ENCODE measurements at places on chromosomes 3 and 15. TPM values are rescaled to one million over a fixed set of nuclear protein-coding genes. Genes with fewer than 3 reads are reported as not detected.

The TRAK1 gene
- total RNA-seq, result 52.3 TPM

The CHSY1 gene
- 42.2 TPM for total RNA-seq

The TRPM1 gene
- not detected for total RNA-seq

The ACKR2 gene
- total RNA-seq, result 2.1 TPM

The CPLX3 gene
- total RNA-seq, result not detected

The ROBO2 gene
- 1.5 TPM for total RNA-seq

The EFCAB12 gene
- 0.26 TPM for total RNA-seq

The CA12 gene
- 0.70 TPM for total RNA-seq

The RBM6 gene
- total RNA-seq, result 49.0 TPM

The NRROS gene
- not detected for total RNA-seq

GRCh38 chr15:41562784-41563198 lies 3.8 kb downstream of the TYRO3 start:
- peak; percentile 14 for DNase-seq
- no peak overlapping the region for H3K4me3 ChIP-seq
- H3K27me3 ChIP-seq, result no peaks in the 10 kb centered on the region
- H3K4me1 ChIP-seq, result peaks cover 34% of the 10 kb centered on the region
- H3K36me3 ChIP-seq, result no peaks in the 10 kb centered on the region
- no peak overlapping the region for H3K27ac ChIP-seq

GRCh38 chr3:147756476-147756875 lies 347.3 kb downstream of the ZIC1 start:
- no peaks in the 10 kb centered on the region for H3K27me3 ChIP-seq
- H3K36me3 ChIP-seq, result no peaks in the 10 kb centered on the region
- no peak overlapping the region for H3K4me3 ChIP-seq
- no peaks in the 10 kb centered on the region for H3K4me1 ChIP-seq
- no peak overlapping the region for H3K27ac ChIP-seq

- no peaks in the 10 kb centered on the region for H3K36me3 ChIP-seq
- peak overlapping the region; percentile 39 for H3K4me3 ChIP-seq
- DNase-seq, result peak; percentile 88
- H3K4me1 ChIP-seq, result peaks cover 19% of the 10 kb centered on the region
- peak overlapping the region; percentile 61 for H3K27ac ChIP-seq
Measured at GRCh38 chr15:89662893-89663626, 7.8 kb upstream of the KIF7 start.

DNA sequence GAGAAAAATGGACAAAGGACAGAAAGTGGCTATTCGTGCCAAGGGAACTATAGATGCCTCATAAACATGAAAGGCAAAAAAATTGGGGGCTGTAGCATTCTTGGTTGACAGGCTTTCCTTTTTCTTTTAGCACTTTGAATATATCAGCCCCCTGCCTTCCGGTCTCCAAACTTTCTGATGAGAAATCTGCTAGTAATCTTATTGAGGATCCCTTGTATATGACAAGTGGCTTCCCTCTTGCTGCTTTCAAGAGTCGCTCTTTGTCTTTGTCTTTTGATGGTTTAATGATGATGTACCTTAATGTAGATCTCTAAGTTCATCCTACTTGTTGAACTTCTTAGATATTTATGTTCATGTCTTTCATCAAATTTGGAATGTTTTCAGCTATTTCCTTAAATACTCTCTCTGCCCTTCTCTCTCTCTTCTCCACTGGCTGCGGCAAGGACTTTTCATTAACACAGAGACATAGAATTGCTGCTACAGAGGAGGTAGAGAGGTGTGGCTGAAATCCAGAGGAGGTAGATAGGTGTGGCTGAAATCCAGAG lies 59.4 kb upstream of the EPHB3 start:
- DNase-seq, result no peak
- no peaks in the 10 kb centered on the region for H3K36me3 ChIP-seq
- H3K4me3 ChIP-seq, result no peak overlapping the region
- peaks cover 32% of the 10 kb centered on the region for H3K27me3 ChIP-seq

DNA sequence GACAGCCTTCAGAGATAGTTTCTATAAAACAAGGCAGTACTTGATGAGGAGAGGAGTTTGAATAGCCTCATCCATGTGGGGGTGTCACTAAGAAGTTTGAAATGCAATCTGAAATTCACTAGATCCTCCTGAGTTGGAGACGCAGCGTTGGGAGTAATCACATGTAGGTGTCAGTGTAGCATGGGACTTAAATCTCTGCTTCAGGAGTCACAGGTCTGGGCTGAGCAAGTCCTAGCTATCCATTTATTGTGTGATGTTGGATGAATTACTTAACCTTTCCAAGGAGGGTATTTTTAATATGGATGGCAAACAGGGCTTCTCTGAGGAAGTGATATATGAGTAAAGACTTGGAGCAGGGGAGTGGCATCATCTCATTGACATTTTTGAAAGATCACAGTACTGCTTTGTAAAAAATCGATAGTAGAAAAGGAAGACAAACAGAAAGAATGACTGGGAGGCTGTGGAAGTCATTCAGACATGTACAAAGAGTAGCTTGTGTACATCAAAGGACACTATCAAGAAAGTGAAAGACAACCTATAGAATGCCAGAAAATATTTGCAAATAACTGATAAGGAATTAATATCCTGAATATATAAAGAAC lies 17.1 kb downstream of the CP start:
- no peak for DNase-seq
- H3K27me3 ChIP-seq, result no peaks in the 10 kb centered on the region
- no peaks in the 10 kb centered on the region for H3K36me3 ChIP-seq
- H3K27ac ChIP-seq, result no peak overlapping the region

DNA sequence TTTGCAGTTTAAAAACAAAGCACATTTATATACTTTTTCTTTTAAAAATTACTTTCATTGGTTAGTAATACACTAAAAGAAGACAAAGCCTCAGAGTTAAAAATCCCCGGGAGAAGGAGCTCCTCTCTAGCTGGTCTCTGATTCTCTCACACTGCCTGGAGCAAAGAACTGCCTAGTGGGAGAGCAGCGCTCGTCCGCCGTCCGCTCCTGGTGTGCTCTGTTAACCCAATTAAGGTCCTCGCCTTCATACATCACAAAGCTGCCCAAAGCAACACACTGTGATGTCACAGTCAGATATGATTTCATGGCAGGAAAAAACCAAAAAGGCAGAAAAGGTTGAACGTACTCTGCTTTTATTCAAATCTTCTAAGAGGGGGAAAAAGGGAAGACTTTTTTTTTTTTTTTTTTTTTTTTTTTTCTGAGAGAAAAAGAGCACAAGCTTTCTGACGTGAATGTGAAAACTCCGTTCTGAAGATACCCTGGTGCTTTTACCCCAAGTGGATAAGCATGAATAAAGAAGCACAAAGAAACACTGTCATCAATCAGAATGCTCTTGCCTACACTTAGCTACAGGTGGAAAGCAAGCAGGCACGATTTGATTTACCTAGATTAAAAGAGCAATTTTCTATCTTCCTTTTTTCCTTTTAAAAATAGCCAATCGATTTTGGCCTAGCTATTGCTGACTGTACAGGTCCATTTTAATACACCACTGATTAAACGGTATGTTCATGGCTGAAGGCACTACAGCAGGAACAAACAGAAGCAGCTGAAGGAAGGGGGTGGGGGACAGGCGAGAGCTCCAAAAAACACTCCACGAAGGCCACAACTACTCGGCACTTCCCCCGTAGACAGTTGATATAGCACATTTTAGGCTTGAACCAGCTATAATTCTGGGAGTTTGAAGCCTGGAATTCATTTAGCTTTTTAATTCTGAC lies 115.2 kb downstream of the TIGIT start:
- no peak overlapping the region for H3K4me3 ChIP-seq
- H3K27ac ChIP-seq, result no peak overlapping the region
- H3K27me3 ChIP-seq, result no peaks in the 10 kb centered on the region
- H3K4me1 ChIP-seq, result peaks cover 49% of the 10 kb centered on the region
- no peaks in the 10 kb centered on the region for H3K36me3 ChIP-seq
- DNase-seq, result peak; percentile 31

- H3K4me1 ChIP-seq, result no peaks in the 10 kb centered on the region
- no peaks in the 10 kb centered on the region for H3K36me3 ChIP-seq
- H3K27me3 ChIP-seq, result no peaks in the 10 kb centered on the region
- no peak for DNase-seq
- H3K27ac ChIP-seq, result no peak overlapping the region
Measured at GRCh38 chr3:79598594-79598993, 169.2 kb downstream of the ROBO1 start.

GRCh38 chr3:49899815-49900214 lies 3.9 kb downstream of the MST1R start:
- no peaks in the 10 kb centered on the region for H3K36me3 ChIP-seq
- peaks cover 8% of the 10 kb centered on the region for H3K4me1 ChIP-seq
- no peaks in the 10 kb centered on the region for H3K27me3 ChIP-seq
- H3K27ac ChIP-seq, result no peak overlapping the region
- DNase-seq, result no peak

GRCh38 chr3:6542795-6543194 lies 318.1 kb upstream of the GRM7 start:
- DNase-seq, result no peak
- H3K27me3 ChIP-seq, result no peaks in the 10 kb centered on the region

DNA sequence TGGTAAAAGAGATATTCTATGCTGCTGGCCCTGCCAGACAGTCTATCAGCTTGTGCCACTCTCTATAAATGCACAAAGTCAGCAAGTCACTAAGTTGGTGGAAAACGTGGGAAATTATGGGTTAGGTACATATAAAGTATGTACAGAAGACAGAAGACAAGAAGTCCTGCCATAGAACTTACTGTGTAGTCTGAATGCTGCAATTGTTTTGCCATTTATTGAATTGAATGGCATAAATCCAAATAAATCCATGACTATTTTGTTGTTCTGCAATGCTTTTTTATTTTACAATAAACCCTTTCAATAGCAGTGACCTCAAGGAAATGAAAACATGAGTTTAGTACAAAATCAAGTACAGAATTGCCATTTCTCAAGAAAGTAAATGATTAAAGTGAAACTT lies 34.1 kb upstream of the TM4SF1 start:
- H3K4me1 ChIP-seq, result peaks cover 8% of the 10 kb centered on the region
- DNase-seq, result no peak
- no peak overlapping the region for H3K27ac ChIP-seq
- no peaks in the 10 kb centered on the region for H3K27me3 ChIP-seq

GRCh38 chr3:180319461-180319860 lies 282.5 kb upstream of the TTC14 start:
- H3K4me1 ChIP-seq, result no peaks in the 10 kb centered on the region
- H3K4me3 ChIP-seq, result no peak overlapping the region
- H3K36me3 ChIP-seq, result no peaks in the 10 kb centered on the region
- no peak overlapping the region for H3K27ac ChIP-seq
- no peaks in the 10 kb centered on the region for H3K27me3 ChIP-seq

DNA sequence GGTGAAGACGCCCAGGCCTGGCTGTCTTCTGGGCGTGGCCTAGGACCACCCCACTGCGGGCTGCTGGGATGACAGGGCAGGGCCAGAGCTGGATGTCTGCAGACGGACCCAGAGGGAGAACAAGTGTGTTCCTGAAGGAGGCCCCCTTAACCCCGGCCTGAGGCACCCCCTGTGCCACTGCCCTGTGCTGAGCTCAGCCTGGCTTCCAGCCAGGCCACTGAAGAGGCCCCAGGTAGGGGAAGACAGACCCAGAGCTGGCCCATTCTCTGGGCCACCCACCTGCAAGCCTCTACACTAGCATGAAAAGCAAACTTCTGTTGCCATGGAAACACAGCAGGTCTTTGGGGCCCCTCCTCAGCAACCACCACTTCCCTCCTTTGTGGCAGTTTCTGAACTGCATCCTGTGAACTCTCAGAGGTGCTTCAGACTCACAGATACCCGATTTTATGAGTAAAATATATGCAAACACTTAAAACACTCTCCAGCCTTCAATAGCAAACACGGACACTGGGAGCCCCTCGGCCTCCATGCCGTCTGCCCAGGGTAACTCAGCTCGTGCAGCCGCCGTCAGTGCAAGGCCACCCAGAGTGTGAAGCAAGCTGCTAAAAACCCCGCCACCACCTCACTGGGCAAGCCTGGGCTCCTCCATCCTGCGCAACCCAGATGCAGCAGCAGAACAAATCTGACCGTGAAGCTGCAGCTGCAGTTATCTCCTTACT lies 42.5 kb downstream of the CMTM6 start:
- H3K27me3 ChIP-seq, result no peaks in the 10 kb centered on the region
- H3K27ac ChIP-seq, result no peak overlapping the region
- DNase-seq, result no peak
- no peaks in the 10 kb centered on the region for H3K4me1 ChIP-seq
- no peak overlapping the region for H3K4me3 ChIP-seq
- H3K36me3 ChIP-seq, result no peaks in the 10 kb centered on the region

GRCh38 chr15:92962914-92963313 lies 62.8 kb downstream of the CHD2 start:
- no peak for DNase-seq
- H3K4me1 ChIP-seq, result no peaks in the 10 kb centered on the region
- no peaks in the 10 kb centered on the region for H3K27me3 ChIP-seq
- peaks cover 55% of the 10 kb centered on the region for H3K36me3 ChIP-seq
- no peak overlapping the region for H3K4me3 ChIP-seq

DNA sequence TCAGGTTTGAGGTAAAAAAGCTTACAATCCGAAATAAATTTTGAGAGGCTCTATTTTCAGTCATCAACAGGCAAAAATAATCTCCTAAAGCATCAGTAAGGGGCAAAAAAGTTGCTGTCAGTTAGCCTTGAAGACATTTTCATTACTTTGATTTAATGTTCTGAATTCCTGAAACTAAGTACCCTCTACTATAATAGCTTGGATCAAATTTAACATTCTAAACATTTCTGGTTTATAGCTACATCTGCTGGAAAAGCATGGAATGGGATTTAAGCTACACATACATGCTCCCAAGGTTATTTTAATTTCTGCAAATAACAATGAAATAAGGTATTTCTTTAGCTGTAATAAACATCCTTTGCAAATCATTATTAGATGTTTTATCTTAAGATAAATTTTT lies 245.4 kb downstream of the ULK4 start:
- no peaks in the 10 kb centered on the region for H3K36me3 ChIP-seq
- DNase-seq, result peak; percentile 6
- peaks cover 2% of the 10 kb centered on the region for H3K4me1 ChIP-seq
- H3K27me3 ChIP-seq, result no peaks in the 10 kb centered on the region
- H3K4me3 ChIP-seq, result no peak overlapping the region

DNA sequence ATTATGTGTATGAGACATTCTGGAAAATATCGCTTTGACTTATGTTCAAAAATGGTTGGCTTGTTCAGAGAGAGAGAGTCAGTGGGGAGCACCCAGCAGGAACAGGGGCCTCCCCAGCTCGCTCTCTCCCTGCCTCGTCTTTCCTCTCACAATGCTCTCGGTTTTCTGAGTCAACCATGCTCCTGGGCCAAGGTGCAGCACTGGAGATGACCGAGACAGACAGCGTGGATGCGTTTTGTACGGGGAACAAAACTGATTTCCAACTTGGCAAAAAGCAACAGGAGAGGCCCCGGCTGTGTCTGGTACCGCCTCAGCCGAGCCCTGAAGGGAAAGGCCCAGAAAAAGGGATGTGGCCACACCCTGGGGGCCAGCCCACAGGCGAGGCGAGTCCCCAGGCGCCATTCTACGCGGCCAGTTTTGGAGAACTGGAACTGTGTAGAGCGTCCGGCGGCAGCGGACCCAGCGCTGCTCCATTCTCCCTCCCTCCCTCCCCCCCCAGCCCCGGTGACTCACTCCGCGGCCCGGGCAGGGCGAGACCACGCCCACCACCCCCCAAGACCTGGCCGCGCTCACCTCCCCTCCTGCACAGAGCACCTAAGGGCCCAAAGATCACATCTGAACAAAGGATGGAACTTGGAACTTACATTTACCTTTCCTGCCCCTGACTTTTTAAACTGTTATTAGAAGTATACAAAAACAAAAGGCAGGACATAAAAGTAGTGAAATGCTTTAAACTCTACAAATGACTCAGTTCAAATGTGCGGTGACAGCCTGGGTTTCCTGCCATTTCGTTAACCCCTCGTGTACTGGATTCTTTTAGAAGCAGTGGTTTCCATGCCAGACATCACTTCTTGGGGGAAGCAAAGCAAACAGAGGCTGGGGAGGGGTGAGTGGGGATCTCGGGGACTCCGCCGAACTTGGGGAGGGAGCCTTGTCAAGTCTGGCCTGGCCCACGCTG lies 12.7 kb downstream of the ATP10A start:
- peak overlapping the region; percentile 98 for H3K27ac ChIP-seq
- no peaks in the 10 kb centered on the region for H3K36me3 ChIP-seq
- no peaks in the 10 kb centered on the region for H3K27me3 ChIP-seq
- peak; percentile 64 for DNase-seq
